ENCODE measurements at places on chromosomes 1 and 21.

DNA sequence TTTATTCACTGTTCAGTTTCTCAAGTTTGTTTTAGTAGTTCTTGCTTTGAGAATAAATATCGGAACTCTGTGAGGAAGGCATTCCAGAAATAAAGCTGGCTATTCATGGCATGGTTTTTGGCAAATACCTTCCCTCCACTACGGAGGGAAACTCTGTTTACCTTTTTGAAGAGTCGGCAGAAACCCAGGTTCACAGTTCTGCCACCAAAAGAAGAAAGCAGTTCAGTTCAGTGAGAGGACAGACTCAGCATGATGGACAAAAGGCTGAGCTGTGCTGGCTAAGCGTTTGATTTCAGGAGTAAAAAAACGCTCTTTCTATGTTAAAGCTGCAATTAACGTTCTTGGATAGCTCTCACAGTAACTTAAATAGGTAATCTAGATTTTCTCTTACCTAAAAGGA, 42.4 kb downstream of the CNN3 start:
- no peak for DNase-seq

GRCh38 chr1:88892357-88892877, 1.1 kb upstream of the GTF2B start:
- no peak for DNase-seq

GRCh38 chr1:211839106-211839505, 8.5 kb upstream of the LPGAT1 start:
- no peak for DNase-seq

GRCh38 chr1:43947874-43948437, 1.2 kb downstream of the IPO13 start:
- DNase-seq = no peak

GRCh38 chr21:35232545-35233176, 183.6 kb upstream of the RUNX1 start:
- DNase-seq = no peak

DNA sequence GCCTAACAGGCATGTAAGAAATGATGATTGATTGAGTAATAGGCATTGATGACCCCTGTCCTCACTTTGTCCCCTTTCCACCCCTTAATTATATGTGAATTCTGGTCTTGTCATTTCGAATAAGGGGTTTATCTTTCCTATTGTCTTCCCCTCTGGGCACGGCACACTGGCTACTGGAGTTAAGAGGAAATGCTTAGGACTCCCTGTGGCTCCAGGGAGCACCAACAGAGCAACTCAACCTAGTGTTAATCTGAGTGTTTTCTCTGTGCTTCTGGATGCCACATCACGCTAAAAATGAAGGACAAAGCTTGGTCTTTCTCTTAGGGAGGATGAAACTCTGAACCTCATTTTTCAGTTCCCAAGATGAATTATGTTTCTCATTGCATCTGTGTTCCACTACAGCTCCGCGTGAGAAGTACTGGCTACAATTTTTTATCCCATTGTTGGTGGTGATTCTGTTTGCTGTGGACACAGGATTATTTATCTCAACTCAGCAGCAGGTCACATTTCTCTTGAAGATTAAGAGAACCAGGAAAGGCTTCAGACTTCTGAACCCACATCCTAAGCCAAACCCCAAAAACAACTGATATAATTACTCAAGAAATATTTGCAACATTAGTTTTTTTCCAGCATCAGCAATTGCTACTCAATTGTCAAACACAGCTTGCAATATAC, 5.3 kb downstream of the FCER1A start:
- no peak for DNase-seq

GRCh38 chr1:154822717-154823116, 47.4 kb downstream of the KCNN3 start:
- DNase-seq = no peak

DNA sequence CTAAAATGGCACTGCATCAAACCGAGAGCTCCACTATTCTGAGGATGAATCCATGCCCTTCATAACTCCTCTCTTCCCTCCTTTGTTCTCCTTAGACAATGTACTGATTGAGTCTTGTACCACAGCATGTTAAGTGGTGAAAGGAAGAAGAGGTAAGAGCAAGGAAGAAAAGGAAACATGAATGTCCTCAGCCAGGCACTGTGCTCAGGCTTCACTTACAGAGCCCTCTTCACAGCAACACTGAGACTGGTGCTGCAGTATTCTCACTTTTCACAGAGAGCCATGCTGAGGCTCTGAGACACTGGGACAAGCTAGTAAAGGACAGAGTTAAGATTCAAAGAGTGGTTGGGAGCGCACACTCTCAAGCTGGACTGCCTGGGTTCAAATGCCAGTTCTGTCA, 143.5 kb downstream of the AKT3 start:
- no peak for DNase-seq

DNA sequence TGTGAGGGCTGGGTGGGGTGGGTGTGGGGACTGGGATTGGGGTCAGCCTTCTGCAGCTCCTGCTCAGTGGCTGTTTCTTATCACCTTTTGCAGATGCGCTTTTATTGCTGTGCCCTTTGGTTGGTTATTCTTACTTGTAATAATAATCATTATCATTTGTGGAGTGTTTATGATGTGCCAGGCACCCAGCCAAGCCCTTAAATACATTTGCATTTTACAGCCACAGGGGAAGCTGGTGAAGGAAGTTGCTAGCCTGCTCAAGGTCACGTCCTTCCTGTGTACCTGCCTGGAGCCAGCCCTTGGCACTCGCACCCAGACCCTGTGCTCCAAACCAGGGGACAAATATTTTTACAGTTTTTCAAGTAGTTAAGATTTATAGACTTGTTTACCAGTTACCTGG, 144.0 kb downstream of the PGBD5 start:
- no peak for DNase-seq

DNA sequence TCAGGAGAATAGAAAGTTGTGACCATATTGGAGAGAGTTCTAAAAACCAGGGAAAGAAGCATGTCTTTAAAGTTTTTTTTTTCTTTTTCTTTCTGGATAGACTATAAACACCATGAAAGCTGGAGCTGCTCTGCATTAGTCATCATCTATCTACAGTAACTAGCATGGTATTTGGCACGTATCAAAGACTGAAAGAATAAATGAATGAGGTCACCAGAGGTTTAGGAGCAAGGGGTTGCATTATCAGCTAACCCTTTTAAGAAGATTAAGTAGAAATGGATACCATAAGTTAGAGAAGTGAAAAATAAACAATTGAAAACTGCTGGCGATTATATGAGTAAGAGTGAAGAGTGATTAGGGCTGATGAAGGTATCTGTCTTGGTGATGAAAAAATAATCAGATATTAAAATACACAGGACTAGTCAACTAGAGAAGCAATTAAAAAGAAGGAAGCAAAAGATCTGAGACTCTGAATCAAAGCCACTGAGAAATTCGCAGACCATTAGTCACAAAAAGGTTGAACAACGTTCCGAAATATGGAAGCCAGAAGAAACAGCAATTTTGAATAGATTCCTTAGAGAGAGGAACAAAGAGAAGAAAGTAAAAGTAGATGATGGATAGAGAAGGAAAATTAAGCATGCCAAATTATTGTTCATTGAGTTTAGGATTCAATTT, 536.4 kb downstream of the DPYD start:
- DNase-seq = no peak

DNA sequence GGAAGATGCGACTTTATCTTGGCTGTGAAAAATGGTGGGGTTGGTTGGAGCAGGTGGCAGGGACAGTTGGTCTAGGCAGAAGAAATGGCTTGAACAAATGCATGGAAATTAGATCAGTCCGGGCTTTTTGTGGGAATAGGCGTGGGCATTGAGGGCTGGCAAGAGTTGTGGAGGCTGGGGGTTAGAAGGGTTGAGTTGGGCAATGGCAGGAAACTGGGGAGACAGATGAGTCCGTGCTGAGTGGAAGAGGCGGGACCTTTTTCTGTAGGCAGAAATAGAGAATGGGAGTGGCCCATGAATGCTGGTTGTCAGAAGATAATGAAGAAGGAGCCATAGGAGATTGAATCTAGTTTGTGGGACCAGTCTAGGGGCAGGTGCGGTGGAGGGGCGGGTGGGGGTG, 6.9 kb downstream of the PDPN start:
- no peak for DNase-seq

- DNase-seq = no peak
These were observed 1381.8 kb downstream of the MRPL39 start for GRCh38 chr21:24225431-24225830.

GRCh38 chr1:2582391-2582790, 4.2 kb upstream of the PRXL2B start:
- DNase-seq = no peak

All from stimulated activated CD4-positive, alpha-beta T cell treated with anti-CD3 and anti-CD28 coated beads, TNF-alpha, amount 100 ng/mL, for 1 hour (primary cell).